Stimulated activated CD4-positive, alpha-beta T cell treated with anti-CD3 and anti-CD28 coated beads, Interleukin-1b, Interleukin-23, amount 100 ng/mL, for 1 hour (primary cell): ENCODE measurements at places on chromosomes 7 and 10.

- no peak for DNase-seq
Observed at GRCh38 chr10:24869354-24870015, 82.9 kb downstream of the PRTFDC1 start.

- DNase-seq, result no peak
Observed at GRCh38 chr7:136925556-136925955, 57.1 kb downstream of the CHRM2 start.

DNA sequence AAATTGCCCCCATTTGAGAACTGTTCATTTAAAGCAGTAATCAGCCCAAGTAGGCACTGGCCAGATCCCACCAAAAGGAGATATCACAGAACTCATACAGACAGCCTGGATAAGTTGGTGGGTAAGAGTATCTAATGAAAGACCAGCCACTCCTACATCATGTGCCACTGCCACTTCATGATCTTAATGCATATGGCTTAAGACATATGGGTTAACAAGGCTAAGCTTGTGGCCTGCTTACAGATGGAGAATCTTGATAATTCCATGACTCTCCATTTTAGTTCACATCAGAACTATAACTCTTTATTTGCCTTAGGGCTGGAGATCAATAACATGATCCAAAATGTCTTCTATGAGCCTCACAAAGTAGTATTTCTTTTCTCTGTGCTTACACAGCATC lies 6.8 kb upstream of the IFIT1B start:
- DNase-seq, result no peak

DNA sequence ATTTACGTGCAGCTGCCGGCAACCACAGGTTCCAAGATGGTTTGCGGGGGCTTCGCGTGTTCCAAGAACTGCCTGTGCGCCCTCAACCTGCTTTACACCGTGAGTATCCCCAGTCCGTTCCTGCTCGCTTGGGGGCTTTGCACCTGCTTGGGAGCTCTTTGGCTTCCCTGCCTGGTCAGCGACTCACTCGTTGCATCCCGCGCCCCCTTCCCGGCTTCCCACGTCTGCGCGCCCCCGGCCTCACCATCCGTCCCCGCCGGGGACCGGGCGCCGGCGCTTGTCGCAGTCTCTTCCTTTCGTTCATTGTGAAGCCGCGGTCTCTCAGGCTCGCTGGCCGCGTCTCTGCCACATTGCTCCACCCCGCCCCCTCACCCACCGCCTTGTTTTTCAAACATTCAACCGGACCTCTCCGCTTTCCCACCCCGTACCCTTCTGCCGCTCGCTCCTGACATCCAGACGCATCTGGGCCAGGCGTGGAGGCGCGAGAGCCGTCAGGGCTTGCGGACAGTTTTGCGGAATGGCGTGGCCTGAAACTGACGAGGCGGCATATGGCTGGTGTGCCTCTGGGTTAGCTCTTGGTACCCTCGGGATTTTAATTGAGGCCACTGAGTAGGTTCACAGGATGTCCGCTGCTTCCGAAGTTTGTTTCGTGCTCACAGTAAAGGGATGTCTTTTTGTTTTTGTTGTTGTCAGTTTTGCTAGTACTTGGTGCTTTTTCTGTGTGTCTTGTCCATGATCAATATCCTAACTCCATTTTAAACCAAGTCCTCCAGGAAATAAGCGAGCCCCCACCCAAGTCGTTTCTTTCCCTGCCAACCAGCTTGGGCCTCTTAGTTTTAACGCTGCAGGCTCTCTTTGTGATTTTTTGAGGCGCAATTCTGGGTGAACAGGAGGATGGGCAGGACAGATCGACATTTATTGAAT lies 639 bp downstream of the TSPAN13 start:
- DNase-seq, result no peak

- DNase-seq, result no peak
Observed at GRCh38 chr7:4013793-4014192, 668.3 kb upstream of the FOXK1 start.

DNA sequence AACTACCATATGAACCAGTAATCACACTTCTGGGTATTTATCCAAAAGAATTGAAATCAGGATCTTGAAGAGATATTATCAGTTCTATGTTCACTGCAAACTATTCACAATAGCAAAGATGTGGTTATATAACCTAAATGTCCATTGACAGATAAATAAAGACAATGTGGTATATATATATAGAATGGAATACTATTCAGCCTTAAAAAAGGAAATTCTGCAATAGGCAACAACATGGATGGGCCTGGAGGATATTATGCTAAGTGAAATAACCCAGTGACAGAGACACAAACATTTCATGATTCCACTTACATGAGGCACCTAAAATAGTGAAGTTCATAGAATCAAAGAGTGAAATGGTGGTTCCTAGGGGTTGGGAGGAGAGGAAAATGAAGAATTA lies 90.6 kb upstream of the CDK1 start:
- no peak for DNase-seq

GRCh38 chr10:60040014-60040662 lies 133.8 kb upstream of the CCDC6 start:
- DNase-seq, result no peak

DNA sequence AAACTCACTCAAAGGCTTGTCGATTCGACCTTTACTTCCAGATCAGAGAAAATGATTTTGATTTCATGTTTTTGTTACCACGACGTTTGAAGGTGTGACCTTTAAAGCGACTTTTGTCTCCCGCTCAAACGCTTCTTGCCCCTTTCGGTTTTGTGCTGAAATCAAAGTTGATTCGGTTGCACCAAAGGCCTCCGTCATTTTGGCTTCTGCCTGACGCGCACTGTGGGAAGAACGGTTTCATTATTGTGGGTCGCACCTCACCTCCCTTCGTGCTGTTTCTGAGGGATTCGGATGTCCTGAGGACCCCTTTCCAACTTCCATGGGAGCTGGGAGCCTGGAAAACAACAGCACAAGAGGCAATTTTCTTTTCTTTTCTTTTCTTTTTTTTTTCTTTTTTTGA lies 176.9 kb downstream of the DNAJB6 start:
- no peak for DNase-seq

DNA sequence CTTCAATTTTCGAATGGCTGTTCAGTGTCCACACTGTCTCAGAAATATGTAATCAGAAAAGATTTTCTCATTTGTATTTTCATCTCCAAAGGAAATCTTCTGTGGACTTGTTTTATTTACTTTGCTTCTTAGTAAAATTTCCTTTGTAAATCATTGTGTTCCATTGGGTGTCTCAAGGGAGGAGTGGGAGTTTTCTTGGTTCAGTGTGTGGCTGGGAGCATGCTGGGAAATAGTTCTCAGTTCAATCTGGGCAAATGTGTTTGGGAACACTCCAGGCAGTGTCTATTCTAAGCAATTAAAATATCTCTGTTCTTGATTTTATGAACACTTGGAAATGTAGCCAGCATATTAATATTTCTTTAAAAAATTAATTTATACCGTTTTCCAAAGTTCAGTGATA lies 1019.8 kb downstream of the CNTNAP2 start:
- DNase-seq, result no peak

- no peak for DNase-seq
Observed at GRCh38 chr10:49690698-49691356, 11.4 kb downstream of the C10orf53 start.

DNA sequence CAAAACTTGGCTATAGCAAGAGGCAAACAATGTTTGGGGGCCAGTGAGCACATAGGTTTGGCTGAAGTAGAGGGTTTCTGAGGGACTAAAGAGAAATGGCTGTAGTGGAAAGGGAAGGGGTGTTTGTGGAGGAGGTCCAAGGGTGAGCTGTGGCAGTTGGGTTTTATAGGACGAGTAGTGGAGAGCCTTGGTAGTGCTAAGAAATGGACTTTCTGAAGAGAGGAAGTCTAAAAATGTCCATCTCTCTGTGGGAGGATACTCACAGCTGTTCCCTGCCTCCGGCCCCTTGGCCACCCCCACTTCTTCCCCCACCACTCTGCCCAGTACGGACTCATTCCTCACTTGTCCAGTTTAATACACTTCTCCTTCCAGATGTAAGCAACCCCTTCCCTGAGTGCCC lies 64.3 kb downstream of the ZNF22 start:
- DNase-seq, result no peak

DNA sequence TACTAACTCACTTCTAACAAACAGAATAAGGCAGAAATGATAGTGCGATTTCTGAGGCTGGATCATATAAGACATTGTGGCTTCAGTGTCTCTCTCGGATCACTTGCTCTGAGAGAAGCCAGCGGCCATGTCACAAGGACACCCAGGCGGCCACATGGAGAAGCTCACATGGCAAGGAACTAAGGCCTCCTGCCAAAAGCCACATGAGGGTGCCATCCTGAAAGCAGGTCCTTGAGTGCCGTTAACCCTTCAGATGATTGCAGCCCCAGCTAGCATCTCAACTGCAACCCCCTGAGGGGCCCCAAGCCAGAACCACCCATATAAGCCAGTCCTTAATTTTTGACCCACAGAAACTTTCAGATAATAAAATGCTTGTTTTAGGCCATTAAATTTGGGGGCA lies 6.9 kb upstream of the VDAC2 start:
- DNase-seq, result no peak

DNA sequence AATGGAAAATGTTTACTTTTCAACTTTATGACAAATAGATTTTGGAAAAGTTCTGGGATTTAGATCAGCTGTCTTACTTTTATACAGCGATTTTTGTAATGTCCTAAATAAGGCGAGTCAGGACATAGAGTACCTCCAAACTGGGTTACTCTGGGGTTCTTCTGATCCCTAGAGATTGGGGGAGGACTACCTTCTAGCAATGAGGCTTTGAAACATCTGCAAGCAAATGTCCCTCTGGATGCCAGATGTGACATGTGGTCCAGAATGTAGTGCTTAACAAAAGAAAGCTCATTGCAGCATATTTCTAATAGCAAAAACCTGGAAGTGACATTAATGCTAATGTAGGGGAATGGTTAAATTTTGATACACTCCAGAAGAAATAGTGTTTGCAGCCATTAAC lies 36.1 kb downstream of the ABRAXAS2 start:
- DNase-seq, result no peak

DNA sequence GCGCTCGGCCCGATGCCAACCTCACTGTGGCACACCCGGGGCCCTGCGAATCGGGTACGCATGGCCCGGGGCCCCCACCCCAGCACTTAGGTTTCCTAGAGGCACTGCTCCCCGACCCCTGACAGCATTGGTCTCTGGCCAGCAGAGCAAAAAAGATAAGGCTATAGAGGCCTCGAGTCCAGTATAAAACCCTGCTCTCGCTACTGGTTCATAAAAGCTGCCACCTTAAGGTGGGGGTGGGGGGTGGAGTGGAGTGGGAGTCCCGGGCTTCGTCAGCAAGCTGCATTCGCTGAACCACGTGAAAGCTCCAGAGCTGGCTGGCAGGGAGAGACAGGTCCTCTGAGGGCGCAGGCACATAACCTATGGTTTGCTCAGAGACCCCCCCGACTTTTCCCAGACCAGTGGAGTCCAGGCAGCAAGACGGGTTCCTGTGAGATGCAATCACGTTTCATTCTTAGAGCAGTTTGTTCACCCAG lies 1.3 kb downstream of the KAZALD1 start:
- DNase-seq, result no peak

DNA sequence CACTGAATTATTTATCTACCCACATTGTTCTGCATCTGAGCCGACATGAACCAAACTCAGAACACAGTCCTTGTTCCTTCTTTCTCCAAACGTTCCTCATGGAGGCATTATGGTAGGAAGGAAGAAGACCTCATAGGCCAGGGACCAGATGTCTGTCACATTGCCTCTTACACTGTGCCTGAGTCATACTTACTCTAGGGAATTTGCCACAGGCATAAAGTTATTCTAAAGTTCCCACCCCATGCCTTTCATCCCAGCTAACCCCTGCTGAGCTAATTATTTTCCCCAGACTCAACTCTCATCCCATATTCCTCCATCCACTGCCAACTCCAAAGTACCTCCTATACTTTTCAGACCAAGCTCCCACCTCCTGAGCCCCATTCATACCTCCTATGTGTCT lies 21.2 kb downstream of the MAT1A start:
- no peak for DNase-seq

GRCh38 chr7:138328215-138328614 lies 131.8 kb upstream of the TRIM24 start:
- DNase-seq, result no peak

DNA sequence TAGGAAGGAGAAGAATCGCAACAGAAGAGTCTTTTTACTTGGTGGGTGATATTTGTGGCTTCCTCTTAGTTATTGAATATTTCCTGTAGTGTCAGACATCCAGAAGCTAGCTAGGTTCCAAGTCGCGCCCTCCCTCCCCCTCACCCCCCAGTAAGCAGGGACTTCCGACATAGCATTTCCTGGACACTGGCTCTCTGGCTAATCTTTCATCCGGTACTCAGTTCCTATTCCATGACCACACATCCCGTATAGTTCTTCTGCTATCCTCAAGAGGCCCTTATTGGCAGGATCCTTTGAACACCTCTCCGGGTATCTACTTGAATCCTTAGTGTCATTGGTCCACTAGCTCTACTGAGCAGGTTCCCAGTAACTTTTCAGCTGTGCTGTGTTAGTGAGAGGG lies 167.8 kb downstream of the HDAC9 start:
- DNase-seq, result no peak

- peak; percentile 50 for DNase-seq
Observed at GRCh38 chr7:87152112-87152896, at the start of gene DMTF1. DMTF1 (plus strand) TSS chr7:87152453; CDS start chr7:87164942, 12,489 bp downstream.

GRCh38 chr10:132997517-132998265 lies 55.3 kb upstream of the CFAP46 start:
- DNase-seq, result no peak

DNA sequence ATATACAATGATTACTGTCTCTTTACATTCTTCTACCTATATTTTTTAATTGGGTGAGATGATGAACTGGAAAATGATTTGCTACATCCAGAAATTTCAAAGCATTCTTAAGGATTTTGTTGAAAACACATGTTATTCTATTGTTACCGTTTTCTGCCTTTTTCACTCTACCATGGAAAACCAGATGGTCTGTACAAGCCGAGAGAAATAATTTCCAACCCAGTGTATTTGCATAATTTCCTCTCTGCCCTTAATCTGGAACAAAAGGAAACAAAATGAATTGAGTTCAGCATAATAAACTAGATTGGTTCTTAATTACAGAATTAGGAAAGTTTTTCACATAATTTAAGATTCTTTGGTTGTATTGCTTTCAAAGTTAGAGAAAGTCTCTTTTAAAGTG lies 211.2 kb downstream of the CACNB2 start:
- no peak for DNase-seq

DNA sequence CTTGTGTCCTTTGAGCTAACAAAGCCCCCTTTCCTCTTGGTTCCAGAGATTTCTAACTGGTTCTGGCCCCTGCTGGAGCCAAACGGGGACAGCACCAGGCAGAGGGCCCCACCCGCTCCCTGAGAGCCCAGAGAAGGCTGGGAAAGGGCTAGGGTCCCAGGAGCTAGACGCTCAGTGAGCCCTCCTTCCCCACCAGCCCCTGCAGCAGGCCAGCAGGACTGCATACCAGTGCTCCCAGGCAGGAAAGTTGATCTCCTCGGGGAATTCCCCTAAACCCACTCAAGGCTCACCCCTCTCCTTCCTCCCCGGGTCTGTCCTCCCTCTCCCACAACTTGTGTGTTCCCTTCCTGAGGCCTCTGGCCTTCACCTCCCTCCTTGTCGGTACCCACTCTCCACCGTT lies 47.7 kb downstream of the PAX2 start:
- no peak for DNase-seq
